CD4-positive, alpha-beta T cell treated with Interleukin-17A for 4 hours (primary cell): ENCODE measurements at places on chromosomes 11 and 22.
A peak's percentile ranks its signal among the peaks of the same experiment; 100 is the strongest.

DNA sequence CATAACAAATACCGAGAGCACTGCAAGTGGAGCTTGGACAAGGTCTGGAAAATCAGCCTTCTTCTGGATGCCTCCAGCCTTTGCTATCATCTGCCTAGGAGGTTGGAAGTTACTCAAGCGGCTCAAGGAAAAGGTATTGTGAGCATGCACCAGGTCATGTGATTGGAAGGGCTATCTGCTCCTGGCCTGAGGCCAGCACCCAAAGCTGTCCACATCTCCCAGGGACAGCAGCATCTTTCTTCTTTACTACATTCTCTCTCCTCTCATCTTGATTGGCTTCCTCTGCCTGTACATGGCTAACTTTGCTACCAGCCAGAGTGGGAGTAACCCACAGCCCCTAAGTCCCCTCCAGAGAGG lies 44.2 kb upstream of the AMPD3 start:
- no peak for DNase-seq

DNA sequence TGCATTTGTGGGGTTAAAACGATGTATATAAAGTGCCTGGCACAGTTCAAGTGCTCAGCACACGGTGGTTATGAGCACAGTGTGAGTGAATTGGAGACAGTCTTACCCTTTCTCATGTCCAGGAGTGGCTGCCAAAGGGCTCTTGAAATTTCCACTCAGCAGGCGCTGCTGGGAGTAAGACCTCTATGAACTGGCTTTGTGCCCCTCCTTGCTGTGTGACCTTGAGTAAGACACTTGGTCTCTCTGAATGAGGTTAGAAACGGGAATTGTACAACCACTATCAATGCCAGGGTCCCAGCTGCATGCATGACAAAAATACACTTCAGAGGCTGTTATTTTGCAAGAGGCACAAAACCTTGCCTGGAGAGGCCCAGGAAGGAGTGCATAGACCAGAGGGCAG lies 86.6 kb downstream of the TSPAN18 start:
- DNase-seq = no peak

- no peak for DNase-seq
Observed at GRCh38 chr22:20964799-20965103, 2.3 kb upstream of the AIFM3 start.

DNA sequence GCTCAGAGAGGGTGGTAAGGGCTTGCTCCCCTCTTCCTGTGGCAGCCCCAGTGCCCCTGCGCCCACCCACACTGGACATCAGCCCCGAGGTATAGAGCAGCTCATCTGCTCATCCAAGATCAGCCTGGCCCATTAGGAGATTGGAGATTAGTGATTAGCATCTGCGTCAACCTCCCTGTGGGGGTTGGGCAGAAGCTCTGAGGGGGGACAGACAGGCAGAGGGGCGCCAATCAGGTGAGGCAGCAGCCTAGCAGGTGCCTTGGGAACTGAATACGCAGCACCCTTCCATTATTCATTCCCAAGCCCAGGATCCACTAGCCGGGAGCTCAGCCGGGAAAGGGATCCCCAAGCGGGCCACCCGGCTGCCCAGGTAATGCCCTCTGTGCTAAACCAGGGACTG lies 11.0 kb downstream of the SMTN start:
- no peak for DNase-seq

GRCh38 chr22:36194385-36194784 lies 7.2 kb downstream of the APOL4 start:
- DNase-seq = no peak

GRCh38 chr22:29277927-29278326 lies 9.9 kb downstream of the EWSR1 start:
- DNase-seq = no peak

DNA sequence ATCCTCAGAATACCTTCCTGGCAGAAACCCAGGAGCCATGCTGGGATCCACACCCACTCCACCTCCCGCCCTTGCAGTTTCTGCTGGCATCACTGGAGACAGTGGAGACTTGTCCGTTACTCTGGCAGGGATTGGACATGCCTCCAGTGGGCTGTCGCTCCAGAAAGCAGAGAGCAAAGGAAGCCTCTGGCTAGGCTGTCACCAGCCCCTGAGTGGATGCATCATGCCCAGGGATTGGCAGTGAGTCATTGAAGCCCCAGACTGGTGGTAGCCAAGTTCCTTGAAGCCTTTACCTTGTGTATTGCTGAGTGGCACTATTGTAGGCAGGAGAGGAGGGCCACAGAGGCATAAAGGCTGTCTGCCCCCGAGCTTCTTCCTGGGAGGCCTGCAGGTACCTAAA lies 34.8 kb upstream of the E2F8 start:
- no peak for DNase-seq

- DNase-seq = no peak
Observed at GRCh38 chr22:25888399-25889054, 146.5 kb downstream of the MYO18B start.

- DNase-seq = no peak
Observed at GRCh38 chr22:50086526-50086925, 1.3 kb upstream of the MLC1 start.

GRCh38 chr22:46941968-46942798 lies 179.7 kb downstream of the TBC1D22A start:
- DNase-seq = no peak

- no peak for DNase-seq
Observed at GRCh38 chr11:33575311-33575710, 125.3 kb downstream of the C11orf91 start.

DNA sequence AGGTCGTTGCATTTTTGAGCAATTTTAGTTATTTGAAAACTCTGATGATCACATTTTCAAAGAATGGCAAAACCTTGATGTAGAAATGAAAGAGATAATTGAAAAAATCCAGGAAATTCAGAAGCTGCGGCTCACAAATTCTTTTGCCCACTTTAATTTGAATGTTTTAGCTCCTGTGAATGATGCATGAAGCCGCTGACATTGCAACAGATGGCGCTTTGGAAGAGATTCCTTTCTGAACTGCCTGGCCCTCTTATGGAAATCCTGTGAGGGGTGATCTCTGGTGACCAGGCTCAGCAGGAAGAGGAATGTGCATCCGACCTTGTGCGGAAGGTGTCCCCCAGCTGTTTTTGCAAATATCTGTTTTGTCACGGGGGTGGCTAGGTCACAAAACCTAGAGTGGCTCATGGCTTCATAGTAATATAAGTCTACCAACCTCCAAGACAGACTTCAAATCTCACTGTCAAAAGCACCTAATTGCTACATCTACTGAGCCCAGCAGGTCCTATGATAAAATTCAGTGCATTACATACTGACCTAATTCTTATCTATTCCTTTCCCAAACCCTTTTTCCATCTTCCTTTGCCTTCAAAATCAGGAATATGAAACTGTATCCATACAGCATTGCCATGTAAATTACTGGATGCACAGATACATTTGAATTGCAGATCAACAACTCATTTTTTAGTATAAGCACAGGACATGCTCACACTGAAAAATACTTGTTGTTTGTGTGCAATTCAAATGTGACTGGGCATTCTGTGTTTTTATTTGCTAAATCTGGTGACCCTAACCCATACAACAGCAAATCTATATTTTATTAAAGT lies 412.7 kb downstream of the ETS1 start:
- DNase-seq = no peak

- DNase-seq = no peak
Observed at GRCh38 chr11:96472085-96472484, 82.3 kb downstream of the JRKL start.

DNA sequence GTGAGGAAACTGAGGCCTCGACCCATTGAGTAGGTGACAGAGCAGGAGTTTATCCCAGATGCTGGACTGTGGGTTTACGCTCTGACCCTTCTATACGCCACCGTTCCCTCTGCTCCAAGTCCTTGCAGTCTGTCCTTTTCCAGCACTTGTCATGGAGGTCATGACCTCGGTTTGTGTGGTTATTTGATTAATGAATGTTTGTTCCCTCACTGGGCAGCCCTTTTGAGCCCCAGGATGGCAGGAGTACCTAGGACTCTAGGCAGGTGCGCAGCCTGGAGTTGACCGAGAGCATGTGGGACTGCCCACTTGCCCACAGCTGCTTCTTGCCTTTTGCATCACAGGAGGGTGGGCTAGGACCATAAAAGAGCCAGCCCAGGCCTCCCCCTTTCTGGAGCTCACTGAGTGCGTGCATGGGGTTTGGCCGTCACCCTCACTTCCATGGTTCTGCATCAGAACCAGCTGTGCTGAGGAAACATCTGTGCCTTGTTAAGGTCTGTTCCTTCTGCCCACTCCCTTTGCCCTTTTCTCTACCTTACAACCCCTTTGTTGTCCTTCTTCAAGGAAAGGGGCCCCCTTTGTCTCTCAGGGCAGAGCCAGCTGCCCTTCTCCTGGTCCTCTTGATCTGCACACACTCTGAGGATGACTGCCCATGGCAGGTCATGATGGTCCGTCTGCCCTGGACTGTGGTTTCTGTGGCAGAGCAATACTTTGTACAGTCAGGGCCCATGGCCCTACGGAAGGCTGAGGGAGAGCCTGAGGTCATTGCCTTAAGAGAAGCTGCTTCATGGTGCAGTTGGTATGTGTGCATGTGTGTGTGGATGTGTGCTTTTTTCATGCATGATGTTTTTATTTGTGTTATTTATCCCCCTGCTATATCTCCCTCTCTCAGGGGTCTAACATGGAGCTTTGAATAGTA lies 38.2 kb downstream of the BMAL1 start:
- no peak for DNase-seq

- DNase-seq = peak; percentile 38
Observed at GRCh38 chr11:64809781-64810241, 540 bp downstream of the MEN1 start.

DNA sequence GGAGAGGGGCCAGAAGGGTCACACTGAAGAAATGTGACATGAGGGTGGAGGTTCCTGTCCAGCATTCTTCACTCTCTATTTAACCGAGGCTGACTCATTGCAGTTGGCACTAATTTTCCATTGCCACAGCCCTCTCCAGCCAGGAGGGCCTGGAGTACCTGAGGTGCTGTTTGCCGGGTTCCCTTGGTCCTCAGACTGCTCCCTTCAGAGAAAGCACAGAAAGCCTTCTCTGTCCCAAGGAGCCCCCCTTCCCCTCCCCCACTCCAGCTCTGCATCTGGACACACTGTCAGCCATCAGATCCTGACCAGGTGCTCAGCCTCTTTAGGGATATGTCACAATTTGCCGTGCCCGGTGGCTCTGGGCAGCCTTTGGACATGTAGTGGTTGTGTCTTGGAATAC lies 3.2 kb upstream of the C11orf91 start:
- DNase-seq = no peak

GRCh38 chr11:126129727-126130671 lies 67.3 kb upstream of the CDON start:
- DNase-seq = no peak

GRCh38 chr11:66863428-66864125 lies 6.7 kb downstream of the LRFN4 start:
- no peak for DNase-seq

DNA sequence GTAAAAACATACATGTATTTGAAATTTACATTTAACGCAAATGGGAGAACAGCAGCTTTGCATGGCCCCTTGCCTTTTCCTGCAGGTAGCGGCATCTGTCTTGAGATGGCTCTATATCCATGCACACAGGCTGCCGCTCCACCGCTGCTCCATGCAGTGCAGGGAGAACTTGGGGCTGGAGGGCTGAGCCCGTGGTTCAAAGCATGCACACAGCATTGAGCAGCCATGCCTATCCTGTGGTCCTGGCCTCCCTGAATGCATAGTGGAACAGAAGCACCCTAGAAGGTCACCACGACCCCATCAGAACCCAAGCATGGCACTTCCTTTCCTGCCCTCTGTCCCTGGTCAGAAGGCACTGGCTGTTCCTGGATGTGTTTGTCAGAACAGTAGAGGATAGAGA lies 35.0 kb upstream of the TP53I11 start:
- no peak for DNase-seq

DNA sequence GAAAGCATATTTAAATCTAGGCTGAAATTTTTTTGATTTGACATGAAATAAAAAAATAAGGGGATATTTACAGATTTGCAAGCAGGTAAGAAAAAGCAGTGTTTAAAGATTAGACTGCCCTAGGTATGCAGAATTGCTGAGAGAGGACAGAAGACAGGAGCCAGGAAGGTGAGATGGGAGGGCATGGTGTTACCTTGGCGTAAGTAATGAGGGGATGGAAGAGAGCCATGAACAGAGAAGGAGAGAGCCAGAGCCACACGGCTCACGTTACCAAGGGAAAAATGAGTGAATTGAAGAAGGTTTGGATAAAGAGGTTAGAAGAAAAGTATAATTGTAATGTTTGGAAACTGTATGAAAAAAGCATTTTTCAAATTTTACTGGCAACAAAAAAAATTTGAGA lies 904.3 kb downstream of the OPCML start:
- DNase-seq = no peak

GRCh38 chr22:45441138-45441537 lies 27.6 kb downstream of the RIBC2 start:
- peak; percentile 41 for DNase-seq

DNA sequence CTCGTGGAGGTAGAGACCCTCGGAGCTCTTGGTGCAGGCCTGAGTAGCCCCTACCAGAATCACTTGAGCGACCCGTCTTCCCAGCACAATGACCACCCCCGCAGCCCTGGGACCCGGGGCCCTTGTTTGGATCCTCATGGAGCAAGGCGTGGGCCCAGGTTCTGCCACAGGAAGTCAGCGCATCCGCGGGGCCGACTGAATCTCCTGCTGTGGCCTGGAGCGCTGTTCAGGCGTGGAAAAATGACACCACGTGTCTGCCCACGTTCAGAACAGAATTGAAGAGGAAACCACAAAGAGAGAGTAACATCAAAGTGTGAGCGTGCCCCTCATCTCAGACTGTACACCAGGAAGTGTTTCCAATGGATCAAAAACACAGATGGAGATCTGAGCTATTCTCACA lies 1479.2 kb downstream of the TBC1D22A start:
- DNase-seq = no peak

- DNase-seq = no peak
Observed at GRCh38 chr11:103910721-103911120, 125.7 kb upstream of the DDI1 start.

DNA sequence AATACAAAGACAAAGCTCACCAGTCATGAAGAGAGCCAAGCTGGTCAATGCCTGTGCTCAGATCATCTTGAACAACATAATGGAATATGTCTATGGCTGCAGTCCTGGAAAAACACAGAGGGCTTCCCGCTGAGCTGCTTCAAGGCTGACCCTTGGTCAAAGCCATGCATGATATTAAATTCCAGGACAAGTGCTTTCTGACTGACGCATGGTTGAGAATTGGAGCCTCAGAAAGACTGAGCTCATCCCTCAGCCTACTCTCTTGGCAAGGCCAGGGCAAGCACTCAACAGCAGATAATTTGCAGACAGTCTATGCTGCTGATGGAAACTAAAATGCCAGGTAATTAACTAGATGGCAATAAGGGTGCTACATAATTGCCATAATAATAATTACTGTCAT lies 89.2 kb downstream of the GALNT18 start:
- DNase-seq = no peak

DNA sequence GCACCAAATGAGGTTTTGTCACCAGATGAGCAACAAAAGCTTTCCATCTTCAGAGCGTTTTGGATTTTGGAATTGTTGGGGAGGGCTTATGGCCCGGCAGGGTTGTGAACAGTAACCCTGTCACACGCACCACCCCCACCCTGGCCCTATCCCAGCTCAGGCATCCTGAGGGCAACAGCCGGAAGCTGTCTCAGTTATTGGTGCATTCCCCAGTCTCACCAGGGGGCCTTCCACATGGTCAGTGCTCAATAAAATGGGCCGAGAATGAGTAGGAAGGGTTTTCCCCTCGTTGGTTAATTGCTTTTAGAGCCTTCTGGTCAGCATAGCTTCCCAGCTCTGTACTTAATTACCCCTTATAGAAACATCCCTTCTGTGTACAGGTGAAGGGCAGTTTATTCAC lies 46.0 kb downstream of the LRP5 start:
- DNase-seq = no peak
